NCI-H2107 (cell line): ENCODE measurements at places on chromosomes 11 and 22.

- DNase-seq: no peak
These were observed 23.5 kb downstream of the BBOX1 start for GRCh38 chr11:27064086-27064485.

- DNase-seq: peak; percentile 33
These were observed 14.9 kb upstream of the TSKU start for GRCh38 chr11:76768088-76768908.

DNA sequence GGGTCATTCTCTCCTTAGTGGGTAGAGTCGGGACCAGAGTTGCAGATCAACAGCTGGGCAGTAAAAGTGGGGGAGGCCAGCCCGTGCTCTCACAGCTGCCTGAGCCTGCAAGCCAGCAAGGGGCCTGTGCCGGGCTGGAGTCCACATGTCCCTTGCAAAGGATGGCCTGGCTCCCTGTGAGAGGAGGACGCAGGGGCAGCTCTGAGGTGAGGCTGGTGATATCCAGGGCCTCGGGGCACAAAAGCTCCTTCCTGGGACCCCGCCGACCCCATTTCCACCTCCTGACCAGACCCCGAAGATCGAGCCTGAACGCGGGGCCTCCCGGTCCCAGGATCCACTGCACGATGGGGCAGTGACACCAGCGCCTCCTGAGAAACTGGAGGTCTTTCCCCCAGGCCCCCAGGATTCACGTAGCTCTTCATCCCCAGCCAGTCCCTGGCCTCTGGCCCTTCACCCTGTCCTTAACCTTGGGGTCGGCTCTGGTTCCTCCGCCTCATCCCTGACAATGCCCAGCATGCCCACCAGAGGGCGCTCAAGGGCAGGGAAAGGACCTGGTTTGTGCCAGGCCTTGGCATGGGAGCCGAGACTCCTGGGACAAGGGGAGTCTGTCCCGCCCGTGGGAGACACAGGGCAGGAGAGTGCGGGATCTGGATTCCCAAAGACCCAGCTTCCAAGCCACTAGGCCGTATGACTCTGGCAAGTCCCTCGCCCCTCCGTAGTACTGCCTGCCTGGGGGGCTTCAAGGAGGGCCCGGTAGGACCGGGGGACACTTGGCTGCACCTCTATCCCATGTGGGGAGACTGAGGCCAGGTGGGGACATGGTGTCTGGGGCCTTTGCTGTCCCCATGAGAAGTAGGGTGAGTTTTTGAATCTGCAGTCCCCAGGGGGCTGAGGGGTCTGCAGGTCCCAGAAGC, 17.8 kb upstream of the WNT7B start:
- peak; percentile 55 for DNase-seq

- DNase-seq: no peak
These were observed 221.2 kb downstream of the DSCAML1 start for GRCh38 chr11:117575856-117576255.

- peak; percentile 80 for DNase-seq
These were observed 18.4 kb downstream of the TSPAN4 start for GRCh38 chr11:861105-861479.

GRCh38 chr11:66902486-66903177, 45.8 kb downstream of the LRFN4 start:
- peak; percentile 37 for DNase-seq

DNA sequence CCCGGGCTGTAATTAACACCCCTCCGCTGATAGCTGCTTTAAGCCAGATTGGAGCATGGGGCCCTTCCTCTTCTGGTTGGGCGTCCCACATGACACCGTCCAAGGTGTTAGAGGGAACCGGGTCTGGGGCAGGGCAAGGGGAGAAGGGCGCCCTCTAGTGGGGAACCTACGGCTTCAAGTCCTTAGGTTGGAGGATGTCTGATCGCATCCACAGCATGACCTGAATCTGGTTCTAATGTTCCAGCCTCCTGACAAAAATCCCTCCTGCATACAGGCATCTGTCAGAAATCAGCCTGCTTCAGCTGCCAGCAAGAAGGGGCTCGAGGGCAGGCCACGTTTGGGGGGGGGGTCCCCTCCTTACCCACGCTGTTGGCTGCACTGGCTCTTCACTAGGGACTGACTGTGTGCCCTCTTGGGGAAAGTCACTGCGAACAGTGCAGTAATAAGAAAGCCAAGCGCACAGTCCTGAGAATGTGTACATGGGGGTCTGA, 94.2 kb upstream of the TBCEL start:
- no peak for DNase-seq

GRCh38 chr11:113862435-113862834, 12.9 kb downstream of the USP28 start:
- no peak for DNase-seq

GRCh38 chr11:45481026-45481425, 184.4 kb downstream of the CHST1 start:
- DNase-seq: no peak

- DNase-seq: peak; percentile 63
These were observed 52.9 kb upstream of the FDX1 start for GRCh38 chr11:110376711-110377324.

GRCh38 chr11:5280582-5281102, 10.9 kb upstream of the HBE1 start:
- no peak for DNase-seq

GRCh38 chr11:104120493-104121137, 43.3 kb downstream of the PDGFD start:
- DNase-seq: no peak
